B cell (primary cell): ENCODE measurements at places on chromosomes 1 and 21. TPM values are rescaled to one million over a fixed set of nuclear protein-coding genes. Genes with fewer than 3 reads are reported as not detected.

- DNase-seq, result no peak
Observed at GRCh38 chr1:178665579-178665978, 59.5 kb upstream of the RALGPS2 start.

- no peak for DNase-seq
Observed at GRCh38 chr1:23989263-23989662, 9.1 kb upstream of the SRSF10 start.

GRCh38 chr1:21149855-21150432, 26.8 kb downstream of the EIF4G3 start:
- DNase-seq, result no peak

GRCh38 chr1:2213576-2214505, 14.3 kb upstream of the SKI start:
- DNase-seq, result no peak

- DNase-seq, result no peak
Observed at GRCh38 chr1:84538599-84538998, 32.2 kb upstream of the GNG5 start.

DNA sequence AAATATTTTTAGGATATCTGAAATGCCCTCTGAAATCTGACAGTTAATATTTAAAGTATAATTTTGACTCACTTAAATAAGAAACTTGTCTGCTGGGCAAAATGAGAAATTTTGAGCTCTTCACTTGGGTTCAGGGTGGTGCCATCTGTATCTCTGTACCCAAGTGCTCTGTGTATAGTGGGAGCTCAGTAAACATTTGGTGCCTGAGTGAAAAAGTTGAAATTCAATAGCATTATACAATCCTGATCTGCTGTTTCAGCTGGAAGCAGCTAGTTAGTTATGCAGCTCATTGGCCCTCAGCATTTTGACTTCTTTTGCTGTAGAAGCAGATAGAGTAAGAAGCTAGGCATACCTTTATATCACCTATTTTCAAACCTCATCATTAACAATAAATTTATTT, 73.3 kb downstream of the RPE65 start:
- DNase-seq, result no peak

TRIM67 gene
- total RNA-seq, result 0.05 TPM in 1 of 2 replicates, not detected in the other

ARHGAP30 gene
- 146 and 162 TPM in 2 replicates for total RNA-seq

PRKCZ gene
- total RNA-seq, result 53.2 and 54.4 TPM in 2 replicates

DMBX1 gene
- total RNA-seq, result not detected in 2 replicates

- no peak for DNase-seq
Observed at GRCh38 chr21:25115021-25115420, 492.3 kb downstream of the MRPL39 start.

PKLR gene
- total RNA-seq, result not detected in 2 replicates

GRCh38 chr21:26972192-26972591, 5.3 kb upstream of the ADAMTS5 start:
- no peak for DNase-seq

- no peak for DNase-seq
Observed at GRCh38 chr1:172345077-172345476, 75.4 kb upstream of the C1orf105 start.
